ENCODE measurements at places on chromosomes 16 and 17.

- peak; percentile 15 for DNase-seq
Observed at GRCh38 chr16:75267631-75268264, 16.3 kb upstream of the BCAR1 start.

DNA sequence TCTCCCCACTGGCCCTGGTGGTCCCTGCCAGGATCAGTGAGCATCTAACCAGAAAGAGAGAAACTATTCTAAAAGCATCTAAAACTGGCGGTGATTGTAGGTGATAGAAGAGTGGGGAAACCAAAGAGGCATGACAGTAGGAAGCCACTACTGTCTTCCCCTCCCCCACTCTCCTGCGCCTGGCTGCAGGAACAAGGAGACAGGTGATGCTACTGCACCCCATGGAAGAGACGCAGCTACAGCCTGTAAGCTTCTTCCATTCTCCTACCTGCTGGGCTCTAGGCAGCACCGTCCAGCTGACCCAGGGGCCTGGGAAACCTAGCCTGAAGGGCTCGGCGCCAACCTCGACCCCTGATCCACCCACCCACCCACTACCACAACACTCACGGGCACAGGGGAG, 32.4 kb upstream of the CSNK2A2 start:
- DNase-seq = no peak

- no peak for DNase-seq
Observed at GRCh38 chr17:49241692-49242397, 11.3 kb upstream of the PHOSPHO1 start.

DNA sequence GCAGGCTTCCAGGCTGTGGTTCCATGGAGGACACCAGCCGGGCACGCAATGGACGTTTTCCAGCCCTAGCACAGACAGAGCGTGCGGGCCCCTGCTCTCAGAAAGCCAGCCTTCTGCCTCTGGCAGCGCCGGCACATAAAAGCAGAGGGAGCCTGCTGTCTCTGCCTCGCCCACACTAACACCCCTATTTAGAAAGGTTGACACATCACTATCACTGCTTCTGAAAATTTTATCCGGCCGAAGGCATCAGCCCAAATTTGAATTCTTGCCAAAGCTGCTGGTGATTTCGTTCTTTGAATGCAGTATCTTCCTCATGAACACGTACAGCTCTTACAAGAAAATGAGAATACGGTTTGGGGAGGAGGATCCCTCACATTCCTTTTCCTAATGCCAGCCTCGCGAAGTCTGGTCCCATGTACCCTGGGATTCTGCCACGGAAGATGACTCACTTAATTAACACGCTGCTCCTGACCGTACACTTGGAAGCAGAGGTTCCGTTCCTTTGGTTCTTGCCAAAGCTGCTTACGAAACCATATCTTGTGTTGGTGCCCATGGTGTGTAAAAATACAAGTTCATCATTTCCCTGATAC, 1.3 kb upstream of the RAB11FIP3 start:
- DNase-seq = no peak

GRCh38 chr17:7004398-7005253, 7.8 kb upstream of the RNASEK start:
- DNase-seq = peak; percentile 49

DNA sequence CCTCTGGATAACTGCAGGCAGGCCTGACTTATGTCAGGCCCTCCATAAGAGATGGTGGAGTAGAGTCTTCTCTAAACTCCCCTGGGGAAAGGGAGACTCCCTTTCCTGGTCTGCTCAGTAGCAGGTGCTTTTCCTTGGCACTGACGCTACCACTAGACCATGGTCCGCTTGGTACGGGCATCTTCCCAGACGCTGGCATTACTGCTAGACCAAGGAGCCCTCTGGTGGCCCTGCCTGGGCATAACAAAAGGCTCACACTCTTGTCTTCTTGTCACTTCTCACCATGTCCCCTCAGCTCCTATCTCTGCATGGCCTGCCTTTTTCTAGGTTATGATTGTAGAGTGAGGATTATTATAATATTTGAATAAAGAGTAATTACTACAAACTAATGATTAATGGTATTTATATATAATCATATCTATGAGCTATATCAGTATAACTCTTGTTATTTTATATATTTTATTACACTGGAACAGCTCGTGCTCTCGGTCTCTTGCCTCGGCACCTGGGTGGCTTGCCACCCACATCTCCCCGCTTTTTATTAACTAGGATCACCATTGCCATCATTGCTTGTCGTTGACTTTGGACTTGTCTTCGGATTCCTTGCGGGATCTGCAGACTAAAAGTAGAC, 59.8 kb upstream of the ARL4D start:
- peak; percentile 29 for DNase-seq

DNA sequence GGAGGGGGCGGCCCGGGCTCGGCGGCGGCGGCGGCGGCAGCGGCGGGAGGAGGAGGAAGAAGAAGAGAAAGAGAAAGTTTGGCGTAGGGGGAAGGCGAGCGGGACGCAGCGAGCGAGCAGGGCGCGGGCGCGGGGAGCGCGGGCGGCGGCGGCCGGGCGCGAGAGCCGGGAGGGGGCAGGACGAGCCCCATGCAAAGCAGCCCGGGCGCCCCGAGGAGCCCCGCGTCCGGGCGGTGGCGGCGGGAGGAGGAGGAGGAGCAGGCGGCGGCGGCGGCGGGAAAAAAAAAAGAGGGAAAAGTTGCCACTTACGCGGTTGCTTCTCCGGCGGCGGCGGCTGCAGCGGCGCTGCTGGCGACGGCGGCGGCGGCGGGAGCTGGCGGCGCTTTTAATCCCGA, 10.3 kb upstream of the ZFHX3 start:
- no peak for DNase-seq

DNA sequence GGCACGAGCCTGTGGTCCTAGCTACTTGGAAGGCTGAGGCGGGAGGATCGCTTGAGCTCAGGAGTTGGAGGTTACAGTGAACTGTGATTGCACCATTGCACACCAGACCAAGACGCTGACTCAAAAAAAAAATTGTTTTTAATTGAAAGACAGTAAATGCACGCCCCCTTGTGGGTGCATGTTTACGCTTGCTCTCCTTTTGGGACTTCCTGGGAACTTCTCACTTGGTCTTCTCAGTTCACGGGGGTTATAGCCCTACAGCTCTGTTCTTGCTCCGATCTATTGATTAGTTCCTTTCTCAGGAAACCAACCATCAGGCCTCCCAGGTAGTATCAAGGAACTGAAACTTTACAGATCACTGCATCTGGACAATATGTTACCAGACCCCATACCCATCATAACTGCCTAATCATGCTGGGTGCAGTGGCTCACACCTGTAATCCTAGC, 14.2 kb upstream of the RIPOR1 start:
- DNase-seq = peak; percentile 14

DNA sequence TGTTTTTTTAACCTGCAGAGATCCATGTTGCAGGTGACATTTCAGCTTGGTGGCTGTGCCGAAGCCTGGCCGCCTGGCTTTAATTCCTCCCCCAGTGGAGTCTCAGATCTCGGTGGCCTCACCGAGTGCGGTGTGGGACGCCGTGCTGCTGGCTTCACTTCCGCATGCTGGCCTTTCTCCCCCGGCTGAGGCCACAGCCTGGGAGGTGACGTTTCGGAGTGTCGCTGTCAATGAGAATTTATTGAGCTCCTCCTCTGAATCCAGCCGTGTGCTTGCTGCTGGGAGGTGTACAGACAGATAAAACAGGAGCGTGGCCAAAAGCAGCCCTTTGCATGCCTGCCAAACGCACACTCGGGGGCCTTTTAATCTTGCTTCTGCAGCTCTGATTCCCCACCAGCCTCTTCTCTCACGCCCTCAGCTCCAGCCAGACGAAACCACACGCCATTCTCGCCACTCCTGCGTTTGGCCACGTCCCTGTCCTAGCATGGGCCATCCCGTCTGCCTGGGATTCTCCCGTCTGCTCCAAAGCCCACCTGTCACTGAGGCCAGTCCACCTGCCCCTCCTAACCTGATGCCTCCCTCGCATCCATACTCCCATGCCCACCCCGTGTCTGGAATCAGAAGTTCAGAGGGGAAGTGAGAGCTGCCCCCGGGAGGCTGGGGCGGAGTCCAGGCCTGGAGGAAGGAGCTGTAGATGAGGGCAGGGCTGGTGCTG, 3.6 kb downstream of the GSE1 start:
- no peak for DNase-seq

DNA sequence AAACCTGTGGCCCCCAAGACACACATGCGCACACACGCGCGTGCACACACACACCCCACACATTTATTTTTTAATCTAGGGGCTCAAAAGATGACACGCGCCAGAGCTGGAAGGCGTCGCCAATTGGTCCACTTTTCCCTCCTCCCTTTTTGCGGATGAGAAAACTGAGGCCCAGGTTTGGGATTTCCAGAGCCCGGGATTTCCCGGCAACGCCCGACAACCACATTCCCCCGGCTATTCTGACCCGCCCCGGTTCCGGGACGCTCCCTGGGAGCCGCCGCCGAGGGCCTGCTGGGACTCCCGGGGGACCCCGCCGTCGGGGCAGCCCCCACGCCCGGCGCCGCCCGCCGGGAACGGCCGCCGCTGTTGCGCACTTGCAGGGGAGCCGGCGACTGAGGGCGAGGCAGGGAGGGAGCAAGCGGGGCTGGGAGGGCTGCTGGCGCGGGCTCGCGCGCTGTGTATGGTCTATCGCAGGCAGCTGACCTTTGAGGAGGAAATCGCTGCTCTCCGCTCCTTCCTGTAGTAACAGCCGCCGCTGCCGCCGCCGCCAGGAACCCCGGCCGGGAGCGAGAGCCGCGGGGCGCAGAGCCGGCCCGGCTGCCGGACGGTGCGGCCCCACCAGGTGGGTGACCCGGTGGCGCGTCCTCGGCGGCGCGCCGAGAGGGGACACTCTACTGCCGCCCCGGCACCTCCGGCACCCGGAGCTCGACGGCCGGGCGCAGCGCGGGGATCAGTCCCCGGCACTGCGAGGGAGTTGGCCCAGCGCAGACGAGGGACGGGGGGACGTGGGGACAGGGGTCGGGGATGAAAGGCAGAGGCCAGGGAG, at the start of gene STAT5A:
Gene STAT5A, plus strand, starts transcription at position 522 of the 826 bp plus-strand sequence. CDS start 914 bp downstream, outside the sequence.
- DNase-seq = no peak

DNA sequence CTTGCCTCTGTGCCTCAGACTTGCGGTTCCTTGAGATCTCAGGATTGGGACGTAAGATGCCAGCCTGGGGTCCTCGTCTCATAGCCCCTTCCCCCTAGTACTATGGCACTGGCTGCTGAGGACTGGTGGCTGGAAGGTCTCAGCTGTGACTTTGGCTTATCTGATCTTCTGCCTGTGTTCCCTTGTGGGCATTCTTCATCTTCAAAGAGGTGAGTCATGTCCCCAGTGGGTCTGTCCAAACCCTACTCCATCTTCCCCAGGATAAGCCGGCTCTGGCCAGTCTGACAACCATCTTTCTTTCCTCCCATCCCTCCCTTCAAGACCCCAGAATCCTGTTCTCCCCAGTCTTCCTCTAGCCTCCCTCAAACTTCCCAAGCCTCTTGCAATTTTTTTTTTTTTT, 3.6 kb downstream of the CD19 start:
- DNase-seq = no peak

- DNase-seq = no peak
Observed at GRCh38 chr16:70746040-70746707, 54.8 kb downstream of the VAC14 start.

DNA sequence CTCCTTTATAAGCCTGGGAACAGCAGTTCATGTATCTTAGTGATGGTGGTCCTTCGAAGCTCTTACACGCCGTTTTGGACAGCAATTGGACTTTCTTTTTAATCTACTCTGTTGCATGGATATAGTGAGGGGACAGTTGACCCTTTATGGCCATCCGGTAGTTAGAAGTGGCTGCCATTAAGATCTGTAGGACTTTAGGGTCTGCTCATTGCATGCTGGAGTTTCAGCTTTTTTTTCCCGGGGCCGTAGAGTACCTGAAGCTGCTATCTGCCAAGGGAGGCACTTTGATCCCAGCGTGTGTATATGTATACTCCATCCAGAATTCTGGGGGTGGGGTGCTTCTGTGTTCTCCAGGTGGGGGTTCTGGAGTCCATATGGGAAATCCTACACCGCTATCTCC, 1.2 kb downstream of the CYB5D1 start:
- no peak for DNase-seq

DNA sequence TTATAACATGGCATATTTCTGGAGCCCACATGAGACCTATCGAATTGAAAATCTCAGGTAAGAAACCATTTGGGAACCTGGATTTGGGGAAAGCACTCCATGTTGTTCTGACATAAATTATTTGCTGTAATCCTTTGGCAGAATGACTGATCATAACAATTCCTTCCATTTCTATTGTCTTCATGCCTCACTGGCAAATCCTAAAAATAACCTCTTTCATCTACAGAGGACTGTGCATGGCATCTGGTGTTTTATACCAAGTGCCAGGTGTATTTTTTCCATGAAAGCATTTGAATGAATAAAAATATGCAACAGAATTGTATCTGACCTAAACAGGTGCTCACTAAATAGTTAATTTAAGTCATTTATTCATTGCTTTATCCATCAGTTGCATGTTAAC, 33.7 kb upstream of the COQ7 start:
- no peak for DNase-seq

DNA sequence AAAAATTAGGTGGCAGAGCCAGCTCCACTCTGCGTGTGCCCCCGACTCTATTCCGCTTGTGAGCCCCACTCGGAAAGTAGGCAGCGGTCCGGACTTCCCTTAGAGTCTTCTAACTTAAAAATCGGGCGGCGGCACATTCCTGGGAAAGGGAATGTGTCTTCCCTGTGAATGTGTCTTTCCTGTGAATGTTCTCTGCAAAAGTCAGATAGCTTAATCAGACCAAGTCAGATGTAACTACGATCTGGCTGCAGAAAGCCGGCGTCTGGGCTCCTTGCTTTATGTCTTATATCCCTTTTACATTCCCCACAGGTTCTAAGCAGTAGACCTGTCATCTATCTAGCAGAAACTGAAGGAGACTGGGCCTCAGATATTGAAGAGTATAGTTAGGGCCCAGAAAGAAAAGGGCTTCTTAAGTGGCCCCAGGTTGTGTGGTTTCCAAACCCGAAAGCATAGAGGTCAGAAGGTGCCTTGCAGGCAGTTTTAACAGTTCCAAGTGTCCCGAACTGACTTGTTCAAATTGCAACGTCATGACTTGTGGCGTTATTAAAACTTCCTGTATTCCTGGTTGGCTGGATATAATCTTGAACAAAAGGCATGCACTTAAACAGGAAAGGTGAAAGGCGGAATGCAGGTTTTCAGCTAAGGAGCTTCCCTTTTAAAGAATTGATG, 601 bp downstream of the PHKB start:
- no peak for DNase-seq

DNA sequence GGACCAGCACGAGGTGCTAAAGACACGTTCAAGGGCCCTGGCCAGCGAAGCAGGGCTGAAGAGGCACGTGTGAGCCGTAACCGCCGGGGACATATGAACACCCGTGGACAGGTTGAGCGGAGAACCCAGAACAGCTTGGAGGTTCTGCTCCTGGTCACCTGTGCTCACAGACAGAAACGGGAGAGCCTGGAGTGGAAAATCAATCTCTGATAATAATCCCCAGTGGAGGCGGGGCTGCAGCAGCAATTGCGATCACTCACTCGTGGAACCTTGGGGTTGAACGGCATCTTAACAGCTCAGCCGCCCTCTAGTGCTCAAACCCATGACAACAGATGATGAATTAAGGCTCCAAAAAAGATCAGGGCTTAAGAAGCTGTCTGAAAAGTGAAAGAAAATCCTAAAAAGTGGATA, 25.6 kb downstream of the WIPI1 start:
- DNase-seq = no peak

GRCh38 chr17:57722704-57723043, 22.4 kb downstream of the CCDC182 start:
- DNase-seq = no peak

All from NCI-H1436 treated with DMSO at 0.1 percent for 48 hours (cell line).